ENCODE measurements at places on chromosomes 7 and 10.

- DNase-seq = peak; percentile 60
Observed at GRCh38 chr7:15424468-15424867, 137.3 kb downstream of the AGMO start.

- peak; percentile 11 for DNase-seq
Observed at GRCh38 chr10:78162853-78163252, 129.2 kb downstream of the RPS24 start.

DNA sequence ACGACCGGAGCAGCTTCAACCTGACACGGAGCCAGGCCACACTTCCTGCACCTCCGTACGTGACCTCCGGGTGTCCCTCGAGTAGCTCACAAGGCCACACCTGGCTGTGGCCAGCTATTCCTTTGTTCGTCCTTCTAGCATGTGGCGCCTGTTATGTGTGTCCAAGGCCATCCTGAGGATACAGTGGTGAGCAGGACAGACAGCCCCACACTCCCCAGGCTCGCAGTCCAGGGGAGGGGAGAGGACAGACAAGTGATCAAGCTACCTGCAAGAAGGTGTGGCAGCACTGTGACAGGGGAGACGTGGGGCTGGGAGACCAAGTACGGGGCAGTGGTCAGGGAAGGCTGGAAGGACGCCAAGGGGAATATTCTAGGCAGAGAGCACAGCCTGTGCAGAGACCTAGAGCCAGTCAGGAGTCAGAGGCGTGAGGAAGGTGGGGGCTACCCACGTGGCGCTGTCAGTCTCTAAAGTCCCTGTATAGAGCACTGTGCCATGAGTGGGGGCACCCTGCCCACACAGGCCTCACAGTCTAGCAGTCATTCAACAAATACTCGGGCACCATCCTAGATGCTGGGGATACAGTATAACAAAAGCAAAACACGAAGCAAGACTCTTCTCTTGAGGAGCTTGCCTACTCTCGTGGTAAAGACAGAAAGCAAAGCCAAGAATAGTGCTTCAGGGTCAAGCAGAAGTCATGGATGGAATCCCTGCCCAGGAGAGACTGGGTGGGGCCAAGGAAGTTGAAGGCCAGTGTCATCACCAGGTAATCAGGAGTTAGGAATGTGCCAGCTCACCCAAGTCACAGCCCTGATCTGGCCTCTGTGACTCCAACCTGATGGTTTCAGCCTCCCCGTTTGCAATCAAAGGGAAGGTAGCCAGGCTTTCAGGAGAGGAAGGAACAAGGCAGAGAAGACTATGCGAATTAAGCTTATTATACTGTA is 58.6 kb downstream of the PROSER2 start:
- DNase-seq = peak; percentile 41

DNA sequence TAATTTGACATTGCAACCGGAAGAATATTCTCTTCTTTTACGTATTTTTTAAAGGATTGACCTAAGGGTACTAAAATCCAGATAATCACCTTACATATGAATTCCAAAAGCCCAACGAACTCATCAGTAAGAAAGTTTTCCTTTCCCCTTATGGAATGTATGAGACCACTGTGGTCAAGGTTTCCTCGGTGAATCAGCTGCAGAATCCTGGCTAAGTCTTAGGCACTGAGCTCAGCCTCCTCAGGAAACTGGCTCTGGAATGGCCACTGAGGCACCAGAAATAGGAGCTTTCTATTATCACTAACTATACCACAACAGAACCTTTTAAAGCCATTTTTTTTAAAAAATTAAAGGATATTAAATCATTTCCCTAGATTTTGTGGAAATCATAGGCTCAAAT is 21.0 kb downstream of the SVIL start:
- no peak for DNase-seq

DNA sequence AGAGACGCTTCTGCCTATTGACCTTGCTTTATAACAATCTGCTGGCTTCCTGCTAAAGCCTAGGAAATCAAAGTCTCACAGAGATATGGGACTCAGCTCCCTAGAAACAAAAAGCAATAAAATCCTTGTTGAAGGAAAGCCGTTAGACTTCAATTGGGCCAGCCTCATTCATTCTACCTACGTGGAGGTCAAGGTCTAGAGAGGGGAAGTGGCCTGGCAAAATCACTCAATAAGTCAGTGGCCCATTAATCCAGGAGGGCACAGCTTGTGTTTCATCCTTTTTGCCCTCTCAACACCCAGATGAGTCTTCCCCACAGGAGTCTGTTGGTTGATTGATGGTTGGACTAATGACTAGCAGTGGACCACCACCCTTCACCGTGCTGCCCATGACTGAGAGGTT is 40.5 kb upstream of the ACSL5 start:
- no peak for DNase-seq

- DNase-seq = no peak
Observed at GRCh38 chr7:17126413-17127268, 171.8 kb upstream of the AHR start.

GRCh38 chr7:83956104-83956503 is 238.5 kb downstream of the SEMA3A start:
- no peak for DNase-seq

- DNase-seq = no peak
Observed at GRCh38 chr10:43070121-43071085, 6.5 kb upstream of the RET start.

DNA sequence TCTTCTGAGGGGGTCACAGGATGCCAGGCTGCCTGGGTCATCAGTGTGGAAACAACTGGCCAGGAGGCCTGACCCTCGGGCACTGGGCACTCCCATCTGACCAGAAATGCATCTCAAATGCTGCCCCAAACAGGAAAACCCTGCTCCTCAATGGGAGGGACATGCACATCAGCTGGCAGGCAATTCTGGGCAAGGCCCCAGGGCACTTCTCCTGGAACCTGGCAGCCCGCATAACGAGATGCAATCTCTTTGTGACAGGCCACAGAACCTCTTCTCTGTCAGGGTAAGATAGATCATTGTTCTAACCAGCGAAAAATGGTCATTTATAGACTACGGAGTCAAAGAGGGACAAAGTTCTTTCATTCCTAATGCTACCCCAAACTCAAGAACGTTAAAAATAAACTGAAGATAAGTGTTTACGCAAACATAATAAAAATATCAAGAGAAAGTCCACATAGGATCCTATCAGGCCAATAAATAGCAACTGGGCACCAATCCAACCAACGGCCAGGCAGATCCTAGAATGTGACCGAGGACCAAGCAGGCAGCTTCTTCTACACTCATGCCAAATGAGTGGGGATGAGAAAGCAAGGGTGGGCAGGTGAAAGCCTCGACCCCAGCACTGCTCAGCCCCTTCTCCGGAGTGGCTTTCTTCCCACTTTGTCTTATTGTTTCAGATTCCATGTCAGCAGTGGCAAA is 212.3 kb downstream of the TCERG1L start:
- no peak for DNase-seq

DNA sequence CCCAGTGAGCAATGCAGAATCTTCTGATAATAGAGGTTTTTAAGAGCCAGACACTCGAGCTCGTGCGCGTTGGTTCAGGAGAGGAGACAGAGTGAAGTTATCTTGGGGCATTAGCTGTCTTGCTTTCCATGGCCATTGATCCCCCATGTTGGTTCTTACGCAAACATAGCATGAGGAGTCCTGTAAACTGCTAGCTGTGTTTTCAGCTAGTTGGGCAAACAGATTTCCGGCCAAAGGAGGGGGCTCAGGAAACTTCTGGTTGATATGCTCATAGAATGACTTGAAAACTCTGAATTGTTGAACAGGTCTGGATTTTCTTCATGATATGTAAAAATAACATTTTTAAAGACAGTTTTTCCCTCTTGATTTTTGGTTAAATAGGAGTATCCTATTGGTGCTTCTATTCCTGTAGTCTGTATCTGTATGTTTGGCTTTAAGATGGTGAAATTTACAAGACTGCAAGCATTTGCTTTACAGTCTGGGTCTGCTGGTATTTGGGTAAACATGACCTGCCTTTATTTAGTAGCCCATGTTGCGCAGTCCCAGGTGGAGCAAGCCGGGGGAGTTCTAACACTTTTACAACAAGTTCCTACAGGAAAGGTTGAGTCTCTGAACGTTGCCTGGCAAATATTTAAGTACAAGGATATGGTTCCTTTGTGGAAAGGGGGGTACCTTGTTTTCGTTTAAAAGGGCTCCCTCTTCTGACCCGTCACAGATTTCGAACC is 218.4 kb upstream of the KCND2 start:
- DNase-seq = no peak

DNA sequence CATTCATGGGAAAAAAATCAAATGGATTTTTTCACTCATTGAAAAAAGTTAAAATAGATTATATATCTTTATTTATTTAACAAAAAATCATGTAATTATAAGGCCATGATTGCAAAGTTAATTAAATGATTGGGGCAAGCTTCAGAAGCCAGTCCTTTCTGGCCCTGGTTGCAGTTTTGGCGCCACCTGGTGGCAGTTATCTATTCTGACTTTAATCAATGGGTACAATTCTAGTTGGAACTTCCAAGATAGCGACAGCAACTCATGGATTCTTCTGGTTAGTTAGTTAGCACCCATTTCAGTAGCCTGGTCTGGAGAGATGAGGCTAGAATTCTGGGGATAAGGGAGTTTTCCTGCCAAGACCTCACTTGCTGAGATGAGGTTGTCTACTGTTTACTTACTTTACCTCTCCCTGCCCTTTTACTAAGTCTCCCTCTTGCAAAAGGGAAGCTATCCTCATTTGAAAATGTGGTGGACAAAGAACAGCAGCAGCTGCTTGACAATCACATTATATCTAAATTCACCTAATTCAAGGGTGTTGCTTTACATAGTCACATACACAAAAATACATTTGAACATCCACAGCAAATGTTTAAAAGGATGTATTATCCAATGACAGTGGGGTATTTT is 42.3 kb downstream of the NOC3L start:
- peak; percentile 68 for DNase-seq

GRCh38 chr7:129343099-129343700 is 91.0 kb upstream of the STRIP2 start:
- DNase-seq = peak; percentile 56

- no peak for DNase-seq
Observed at GRCh38 chr10:51700228-51700817, 928 bp upstream of the CSTF2T start.

- peak; percentile 36 for DNase-seq
Observed at GRCh38 chr7:26574476-26574875, 282.8 kb downstream of the SNX10 start.

DNA sequence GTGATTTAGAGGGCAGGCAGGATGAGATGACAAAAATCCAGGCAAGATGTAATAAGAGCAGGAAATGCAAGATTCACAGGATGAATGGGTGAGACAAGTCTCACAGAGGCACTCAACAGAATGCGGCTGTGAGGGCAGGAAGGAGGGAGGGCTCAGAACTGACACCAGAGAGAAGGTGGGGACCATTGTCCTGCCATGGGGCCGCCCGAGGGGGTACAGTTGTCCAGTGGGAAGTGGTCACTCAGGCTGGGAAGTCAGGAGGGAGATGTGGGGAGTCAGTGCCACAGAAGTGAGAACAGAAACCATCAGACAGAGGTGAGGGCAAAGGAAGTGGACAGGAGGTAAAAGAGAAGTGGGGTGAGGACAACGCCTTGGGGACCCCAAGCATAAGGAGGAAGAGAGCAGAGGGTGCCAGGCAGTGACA is 8.9 kb downstream of the HIP1 start:
- DNase-seq = no peak

- DNase-seq = peak; percentile 41
Observed at GRCh38 chr10:114795039-114795438, 26.5 kb upstream of the FHIP2A start.

- DNase-seq = peak; percentile 81
Observed at GRCh38 chr7:34038816-34039470, 133.6 kb downstream of the BMPER start.

DNA sequence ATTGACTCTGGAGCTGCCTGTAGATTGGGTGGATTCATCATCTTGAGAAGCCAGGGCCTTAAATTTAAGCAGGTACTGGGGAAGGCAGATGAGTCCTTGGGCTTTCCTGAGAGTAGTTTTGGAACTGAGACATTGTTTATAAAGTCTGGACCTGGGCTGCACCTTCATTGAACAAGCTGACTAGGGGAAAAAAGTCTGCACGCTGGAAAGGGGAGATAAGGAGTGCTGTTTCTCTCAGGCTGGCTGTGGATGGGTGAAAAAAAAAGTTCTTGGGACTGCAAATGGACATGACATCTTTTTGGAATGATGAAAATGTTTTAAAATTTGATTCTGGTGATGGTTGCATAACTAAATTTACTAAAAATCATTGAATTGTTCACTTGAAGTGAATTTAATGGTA is 12.0 kb downstream of the SEC24C start:
- no peak for DNase-seq

GRCh38 chr7:143259765-143260164 is 3.5 kb upstream of the GSTK1 start:
- no peak for DNase-seq

DNA sequence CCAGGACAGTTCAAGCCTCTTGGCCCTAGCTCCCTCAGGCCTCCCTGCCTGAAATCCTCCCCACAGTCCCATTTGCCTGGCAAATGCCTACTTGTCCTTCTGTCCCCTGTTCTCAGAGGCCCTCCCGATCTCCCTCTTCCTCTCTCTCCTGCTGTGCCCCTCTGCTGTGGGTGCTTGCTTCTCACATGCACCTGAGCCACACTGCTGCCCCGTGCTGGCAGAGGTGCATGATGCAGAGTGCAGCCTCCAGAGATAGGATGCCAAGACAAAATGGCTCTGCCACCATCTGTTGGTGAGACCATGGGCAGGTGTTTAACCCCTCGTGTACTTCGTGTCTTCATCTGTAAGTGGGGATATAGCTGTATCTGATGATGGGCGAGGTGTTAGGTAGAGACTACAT is 158.4 kb downstream of the RGS10 start:
- DNase-seq = no peak

DNA sequence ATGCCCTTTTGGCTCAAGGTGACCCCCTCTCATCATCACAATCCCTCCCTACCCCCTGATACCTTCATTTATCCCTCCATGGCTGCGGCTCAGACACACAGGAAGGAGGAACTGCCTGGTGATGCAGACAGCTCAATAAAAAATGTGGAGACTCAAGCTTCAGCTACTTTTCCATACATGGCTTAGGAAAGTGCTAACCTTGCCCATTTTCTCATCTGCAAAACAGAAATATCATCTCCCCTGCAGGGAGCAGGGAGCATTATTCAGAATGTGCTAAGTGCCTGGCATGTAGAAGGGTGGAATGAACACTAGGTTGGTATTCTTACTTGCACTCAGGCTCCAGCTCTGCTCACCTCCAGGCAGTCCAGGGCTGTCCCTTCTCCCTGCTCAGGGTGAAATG is 23.8 kb downstream of the CXCL12 start:
- DNase-seq = no peak

- DNase-seq = no peak
Observed at GRCh38 chr10:37957841-37958240, 18.6 kb downstream of the ZNF25 start.

DNA sequence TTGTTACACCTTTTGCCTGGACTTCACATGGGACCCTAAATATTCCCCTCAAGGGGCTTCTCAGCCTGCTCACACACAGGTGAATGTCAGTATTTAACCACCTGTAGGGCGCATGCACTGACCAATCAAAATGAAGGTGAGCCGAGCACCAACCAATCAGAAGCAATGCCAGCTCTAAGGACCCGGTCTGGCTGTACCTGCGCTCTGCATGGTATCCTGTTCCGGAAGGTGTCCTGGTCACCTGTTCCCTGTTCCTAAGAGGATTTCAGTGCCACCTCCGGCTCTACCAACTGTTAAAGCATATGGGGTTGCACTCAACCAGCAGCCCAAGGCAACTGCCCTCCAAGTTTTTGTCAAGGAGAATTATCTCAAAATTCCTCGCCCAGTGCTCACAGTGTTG is 18.4 kb upstream of the CALN1 start:
- DNase-seq = no peak

All from EH (cell line).